ENCODE measurements at places on chromosomes 7 and 10.

GRCh38 chr10:12707461-12708185 lies 293.9 kb downstream of the CCDC3 start:
- DNase-seq, result no peak

DNA sequence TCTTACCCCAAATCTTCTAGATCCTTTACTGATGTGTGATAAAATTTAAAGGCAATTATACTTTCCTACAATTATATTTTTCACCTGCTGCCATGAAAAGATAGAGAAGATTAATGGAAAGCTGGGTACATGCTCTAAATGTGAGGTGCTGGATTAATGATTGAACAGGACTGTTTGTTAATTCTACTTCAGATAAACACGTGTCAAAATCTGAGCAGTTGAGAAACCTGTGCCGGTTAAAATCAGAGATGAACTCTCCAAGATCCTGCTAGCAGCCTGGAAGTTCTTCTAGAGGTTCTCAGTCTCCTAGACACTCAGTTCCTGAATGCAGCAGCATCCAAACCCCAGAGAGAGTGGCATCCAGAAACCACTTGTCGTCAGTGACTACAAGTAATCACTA lies 69.2 kb downstream of the INHBA start:
- no peak for DNase-seq

- DNase-seq, result no peak
Observed at GRCh38 chr10:100775386-100775785, 30.0 kb downstream of the PAX2 start.

GRCh38 chr7:115106316-115106715 lies 184.4 kb downstream of the MDFIC start:
- DNase-seq, result no peak

DNA sequence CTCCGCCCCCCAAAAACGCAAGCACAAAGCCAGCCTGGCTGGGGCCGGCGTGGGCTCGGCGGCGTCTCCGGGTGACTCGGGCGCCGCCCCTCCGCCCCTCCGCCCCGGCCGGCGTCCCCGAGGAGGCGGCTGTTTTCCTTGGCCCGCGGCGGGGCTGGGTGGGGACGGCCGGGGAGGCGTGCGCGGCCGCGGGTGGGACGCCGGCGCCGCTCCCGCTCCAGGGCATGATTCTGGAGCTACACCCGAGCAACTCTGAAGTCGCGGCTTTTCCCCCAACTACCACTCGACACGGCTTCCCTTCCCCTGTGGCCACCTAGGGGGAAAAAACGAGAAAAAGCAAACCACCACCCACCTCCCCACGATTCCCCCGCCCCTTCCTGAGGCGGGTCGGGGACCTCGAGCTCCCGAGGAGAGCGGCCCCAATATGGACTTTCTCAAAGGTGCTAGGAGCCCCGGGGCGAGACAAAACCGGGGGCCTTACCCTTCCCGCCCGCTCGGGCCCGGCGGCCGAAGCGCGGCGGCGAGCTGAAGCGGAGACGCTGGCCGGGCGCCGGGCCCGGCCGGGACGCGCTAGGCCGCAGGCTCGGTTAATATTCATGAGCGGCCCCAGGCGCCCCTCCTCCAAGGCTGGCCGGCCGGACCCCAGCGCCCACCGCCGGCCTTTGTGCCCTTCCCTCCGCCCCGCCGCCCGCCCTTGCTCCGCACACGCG lies 856 bp downstream of the ARHGAP21 start:
- peak; percentile 43 for DNase-seq

DNA sequence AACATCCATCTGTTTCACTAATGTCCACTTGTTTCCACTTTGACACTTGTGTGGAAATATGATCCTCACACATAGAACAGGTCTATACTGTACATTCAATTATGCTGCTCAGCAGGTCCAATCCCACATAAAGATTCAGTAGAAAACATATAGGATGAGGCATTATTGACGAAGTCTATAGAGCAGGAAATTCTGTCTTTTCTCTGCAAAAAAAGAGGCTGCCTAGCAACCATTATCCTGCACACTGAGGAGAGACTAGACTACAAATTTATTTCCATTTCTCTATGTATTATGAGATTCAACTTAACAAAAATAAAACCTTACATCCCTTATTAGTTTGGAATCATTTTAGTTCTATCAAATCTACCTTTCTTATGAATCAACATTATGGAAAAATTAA lies 204.6 kb upstream of the POM121L12 start:
- DNase-seq, result no peak

DNA sequence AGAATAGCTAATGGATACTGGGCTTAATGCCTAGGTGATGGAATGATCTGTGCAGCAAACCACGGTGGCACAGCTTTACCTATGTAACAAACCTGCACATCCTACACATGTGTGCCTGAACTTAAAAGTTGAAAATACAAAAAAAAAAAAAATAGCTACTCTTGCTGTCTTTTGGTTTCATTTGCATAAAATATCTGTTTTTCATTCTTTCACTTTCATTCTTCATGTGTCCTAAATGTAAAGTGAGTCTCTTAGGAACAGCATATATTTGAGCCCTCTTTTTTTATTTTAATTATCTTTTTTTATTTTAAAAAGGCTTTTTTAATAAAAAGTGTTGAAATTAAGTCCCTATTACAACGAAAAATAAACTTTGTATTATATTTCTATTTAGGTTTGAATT lies 836.1 kb upstream of the KCND2 start:
- no peak for DNase-seq

DNA sequence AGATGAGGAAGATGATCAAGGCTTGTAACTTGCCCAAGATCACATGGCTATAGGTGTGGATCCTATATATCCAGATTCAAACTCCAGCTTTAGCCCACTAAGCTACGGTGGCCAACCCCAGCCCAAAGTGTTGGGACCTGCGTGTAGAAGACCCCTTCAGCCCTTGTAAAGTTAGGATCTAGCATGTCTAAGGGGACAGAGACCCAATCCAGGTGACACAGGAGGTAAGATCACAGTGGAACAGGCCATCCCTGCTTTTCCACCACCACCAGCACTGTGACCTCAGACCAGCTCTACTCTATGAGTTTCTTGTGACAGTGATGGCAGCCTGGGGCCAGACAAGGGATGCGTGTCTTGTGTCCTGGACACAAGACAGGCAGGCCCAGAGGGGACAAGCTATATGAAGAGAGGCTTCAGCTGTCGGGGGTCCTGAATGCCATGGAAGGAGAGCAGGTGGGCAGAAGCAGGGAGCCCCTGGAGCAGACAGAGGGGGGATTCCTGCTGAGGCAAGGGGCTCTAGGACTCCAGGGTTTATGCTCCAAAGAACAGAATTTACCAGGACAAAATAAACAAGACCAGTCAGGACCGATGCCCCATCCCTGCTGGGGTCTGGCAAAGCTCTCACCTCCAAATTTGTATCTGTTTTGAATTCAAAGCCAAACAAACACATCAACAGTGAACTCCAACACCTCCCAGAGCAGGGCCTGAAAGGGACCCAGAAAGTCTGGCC lies 10.4 kb downstream of the GPRIN2 start:
- no peak for DNase-seq

DNA sequence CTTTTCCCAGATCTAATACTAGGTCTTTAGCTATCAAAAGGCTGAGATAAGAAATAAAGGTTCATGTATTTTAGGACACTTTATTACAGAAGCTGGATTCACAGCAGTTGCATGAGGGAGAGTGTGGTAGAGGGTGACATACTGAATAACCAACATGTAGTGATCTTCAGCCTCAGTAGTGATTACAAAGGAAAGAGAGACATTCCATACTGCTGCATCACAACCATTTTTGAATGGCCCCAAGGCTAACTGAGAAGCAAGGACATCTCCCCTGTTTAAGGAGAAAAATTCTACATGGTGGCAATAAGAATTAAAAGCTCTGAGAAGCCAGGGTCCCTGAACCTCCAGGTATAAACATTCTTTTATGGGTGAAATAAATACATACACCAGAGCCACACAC lies 35.3 kb downstream of the COG5 start:
- DNase-seq, result no peak

DNA sequence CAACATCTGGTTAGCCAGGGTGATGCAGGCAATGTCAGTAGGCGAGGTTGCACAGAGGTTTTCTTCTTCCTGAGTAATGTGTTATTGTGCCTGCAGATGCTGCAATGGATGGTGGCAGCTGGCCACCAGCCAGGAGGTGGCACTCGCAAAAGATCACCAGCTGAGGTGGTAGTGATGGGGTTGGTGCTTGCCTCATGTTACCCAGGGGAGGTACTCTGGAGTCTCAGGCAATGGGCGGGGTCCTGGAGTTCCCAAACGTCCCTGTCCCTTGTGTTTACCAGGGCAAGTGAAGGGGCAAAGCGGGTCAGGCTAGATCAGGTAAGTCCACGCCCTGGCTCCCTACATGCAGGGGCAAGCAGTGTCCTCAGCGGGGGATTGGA lies 21.1 kb downstream of the CLRN3 start:
- no peak for DNase-seq

GRCh38 chr7:76223286-76223972 lies 21.7 kb downstream of the SRRM3 start:
- DNase-seq, result no peak

DNA sequence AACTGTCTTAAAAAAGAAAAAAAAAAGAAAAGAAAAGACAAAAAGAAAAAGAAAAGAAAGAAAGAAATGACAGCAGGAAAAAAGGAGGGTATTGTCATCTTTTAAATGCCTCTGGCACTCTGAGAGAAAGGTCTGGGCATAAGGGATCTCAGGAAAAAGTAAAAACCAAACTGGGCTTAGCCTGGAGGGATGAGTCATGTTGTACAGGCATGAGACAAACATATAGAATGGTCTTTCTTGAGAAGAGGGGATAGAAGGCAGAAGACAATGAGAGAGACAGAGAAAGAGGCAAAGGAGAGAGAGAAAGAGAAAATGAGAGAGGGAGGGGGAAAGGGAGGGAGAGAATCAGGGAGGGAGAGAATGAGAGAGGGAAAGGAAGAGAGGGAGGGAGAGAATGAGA lies 32.3 kb upstream of the KCNMA1 start:
- no peak for DNase-seq

GRCh38 chr7:158013085-158013668 lies 574.4 kb downstream of the PTPRN2 start:
- no peak for DNase-seq

DNA sequence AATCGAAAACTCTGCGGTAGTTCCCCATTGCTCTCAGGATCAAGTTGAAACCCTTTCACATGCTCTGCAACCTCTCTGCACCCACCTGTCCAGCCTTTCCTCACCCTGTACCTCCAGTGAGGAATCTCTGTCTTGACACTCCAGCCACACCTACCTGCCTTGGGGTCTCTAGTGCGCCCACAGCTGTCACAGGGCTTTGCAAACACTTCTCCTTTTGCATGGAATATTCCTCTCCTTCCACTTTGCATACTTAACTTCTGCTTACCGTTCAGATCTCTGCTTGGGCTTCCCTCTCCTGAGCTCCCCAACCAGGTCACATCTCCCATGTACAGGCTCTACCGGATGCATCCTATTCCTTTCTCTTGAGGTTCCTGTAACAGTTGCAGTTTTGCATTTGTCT lies 6.6 kb upstream of the ZYX start:
- DNase-seq, result no peak

GRCh38 chr7:45026984-45027773 lies 27.2 kb downstream of the CCM2 start:
- peak; percentile 62 for DNase-seq

DNA sequence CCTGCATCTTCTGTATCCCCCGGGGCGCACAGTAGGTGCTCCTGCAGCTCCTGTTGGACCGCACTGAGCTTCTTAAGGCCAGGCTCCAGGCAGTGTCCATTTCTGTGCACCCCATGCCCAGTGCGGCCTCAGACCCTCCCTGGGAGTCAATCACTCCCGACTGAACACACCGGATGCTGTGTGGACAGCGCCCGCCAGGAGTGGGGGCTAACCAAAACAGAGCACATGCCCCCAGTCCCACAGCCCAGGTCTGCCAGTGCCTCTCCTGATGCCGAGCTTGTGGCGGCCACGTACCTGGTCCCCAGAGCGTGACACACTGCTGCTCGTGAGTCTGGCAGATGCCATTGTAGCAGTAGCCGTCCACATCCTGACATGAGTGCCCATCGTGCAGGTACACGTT lies 168.1 kb downstream of the FANK1 start:
- DNase-seq, result no peak

DNA sequence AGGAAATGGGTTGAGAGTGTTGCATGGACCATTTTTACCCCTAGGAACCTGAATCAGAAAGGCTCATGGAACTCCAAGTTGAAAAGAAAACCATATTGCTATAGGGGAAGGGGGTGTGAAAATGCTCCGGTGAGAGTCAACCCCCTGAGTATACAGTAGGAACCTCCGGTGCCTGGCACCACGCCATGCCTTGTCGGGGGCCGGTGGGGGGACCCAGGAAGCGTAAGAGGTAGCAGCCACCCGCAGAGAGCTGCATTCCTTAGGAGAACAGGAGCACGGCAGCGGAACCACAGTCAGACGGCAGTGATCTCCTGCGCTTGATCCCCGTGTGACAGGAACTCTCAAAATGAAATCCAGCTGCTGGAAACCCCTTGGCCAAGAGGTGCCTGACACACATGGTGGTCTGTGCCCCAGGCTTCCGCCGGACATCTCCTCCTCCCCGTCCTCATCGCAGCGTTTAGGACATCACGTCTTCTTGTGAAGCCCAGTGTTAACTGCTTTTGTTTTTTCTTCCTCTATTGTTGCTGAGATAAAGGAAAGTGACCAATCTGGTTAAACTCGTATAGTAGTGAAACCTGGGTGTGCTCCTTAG lies 186.8 kb downstream of the CELF2 start:
- DNase-seq, result no peak

GRCh38 chr7:96707901-96708774 lies 1.5 kb downstream of the SEM1 start:
- DNase-seq, result no peak

GRCh38 chr7:158361326-158361946 lies 226.2 kb downstream of the PTPRN2 start:
- no peak for DNase-seq

DNA sequence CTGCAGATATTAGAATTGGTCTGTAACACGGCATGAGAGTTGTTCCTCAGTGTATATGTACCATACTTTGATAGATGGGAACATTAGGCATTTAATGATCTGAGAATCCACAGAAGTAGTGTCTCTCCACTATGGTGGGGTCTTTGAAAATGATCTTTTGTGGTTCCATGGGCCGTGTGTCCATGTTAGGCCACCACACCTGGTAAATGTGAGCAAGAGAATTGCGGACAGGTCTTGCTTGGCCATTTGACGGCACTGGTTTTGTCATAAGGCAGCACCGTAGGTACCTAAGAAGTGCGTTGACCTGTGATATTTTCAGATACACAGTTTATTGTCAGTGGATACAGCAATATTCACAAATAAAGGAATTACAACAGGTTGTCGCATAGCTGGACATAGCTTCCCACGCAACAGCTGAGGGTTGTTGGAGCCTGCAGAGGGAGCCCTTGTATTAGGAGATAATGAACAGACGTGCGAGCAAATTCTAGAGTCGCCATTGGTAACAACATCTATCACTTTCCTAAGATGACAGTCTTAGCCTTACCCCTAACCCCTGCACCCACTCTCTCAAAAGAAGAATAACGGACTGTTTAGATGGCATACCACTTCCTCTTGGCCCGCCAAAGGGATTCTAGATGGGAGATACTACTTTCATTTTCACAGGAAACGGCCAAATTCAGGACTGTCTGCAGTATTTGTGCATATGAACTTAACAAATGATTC lies 111.4 kb downstream of the COL28A1 start:
- DNase-seq, result peak; percentile 50
